Activated naive CD4-positive, alpha-beta T cell treated with Interleukin-2 at 50 U/mL for 16 hours (primary cell): ENCODE measurements at places on chromosomes 1 and 21.

DNA sequence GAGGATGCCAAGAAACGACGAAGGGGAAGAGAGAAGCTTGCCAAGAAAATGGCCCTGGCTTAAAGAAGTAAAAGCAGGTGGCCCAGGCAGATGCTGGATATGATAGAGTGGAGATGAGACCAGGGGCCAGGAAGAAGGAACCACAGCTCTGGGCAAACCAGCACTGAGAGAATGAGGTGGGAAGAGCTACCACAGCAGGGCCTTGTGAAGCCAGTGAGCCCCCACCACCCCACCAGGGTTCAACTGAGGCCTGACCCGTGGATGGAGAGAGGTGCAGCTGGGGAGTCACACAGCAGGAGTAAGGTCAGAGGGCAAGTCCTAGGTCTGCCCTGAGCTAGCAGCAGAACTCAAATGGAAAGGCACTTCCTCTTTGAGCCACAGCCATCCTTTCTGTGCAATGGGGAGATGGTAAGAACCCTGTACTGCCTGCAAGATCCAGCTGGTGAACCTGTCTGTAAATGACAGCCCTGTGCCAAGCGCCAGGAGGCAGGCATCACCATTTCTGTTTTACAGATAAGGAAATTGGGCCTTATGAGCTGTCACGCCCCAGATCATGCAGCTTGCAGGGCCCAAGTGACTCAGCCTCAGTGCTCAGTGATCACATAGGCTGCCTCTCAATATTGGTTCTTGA, 8.5 kb downstream of the SH3BGRL3 start:
- DNase-seq = peak; percentile 73

DNA sequence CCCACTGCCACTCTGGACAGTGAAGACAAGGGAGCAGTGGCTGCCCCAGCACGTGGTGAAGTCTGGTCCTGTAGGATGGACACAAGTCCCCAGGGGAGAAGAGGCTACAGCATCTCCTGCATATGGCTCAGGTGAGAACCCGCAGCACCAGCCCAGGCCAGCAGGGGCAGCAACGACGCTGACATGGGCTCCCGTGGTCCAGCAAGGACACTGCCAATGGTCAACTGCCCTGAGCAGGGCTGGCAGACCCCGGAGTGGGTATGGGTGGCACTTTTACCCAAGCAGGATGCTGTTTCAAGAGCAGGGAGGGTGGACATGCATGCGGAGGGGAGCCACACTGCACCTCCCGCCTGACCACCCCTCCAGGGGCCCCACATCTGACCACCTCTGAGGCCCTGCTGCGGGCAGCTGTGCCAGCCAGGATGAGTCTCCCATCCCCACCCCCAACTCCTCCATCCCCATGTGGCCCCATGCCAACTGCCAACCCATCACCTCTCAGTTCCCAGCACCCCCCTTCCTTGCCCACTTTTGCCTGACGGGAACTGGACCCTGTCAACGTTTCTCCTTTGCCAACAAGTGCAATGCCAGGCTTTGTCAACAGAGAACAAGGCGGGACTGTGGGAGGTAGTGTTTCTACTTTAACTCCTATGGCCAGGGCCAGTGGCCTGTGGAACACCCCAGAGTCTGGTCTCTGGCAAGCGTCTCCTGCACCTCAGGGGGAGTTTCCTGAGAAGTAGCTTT, 8.6 kb downstream of the MORN1 start:
- DNase-seq = peak; percentile 20

DNA sequence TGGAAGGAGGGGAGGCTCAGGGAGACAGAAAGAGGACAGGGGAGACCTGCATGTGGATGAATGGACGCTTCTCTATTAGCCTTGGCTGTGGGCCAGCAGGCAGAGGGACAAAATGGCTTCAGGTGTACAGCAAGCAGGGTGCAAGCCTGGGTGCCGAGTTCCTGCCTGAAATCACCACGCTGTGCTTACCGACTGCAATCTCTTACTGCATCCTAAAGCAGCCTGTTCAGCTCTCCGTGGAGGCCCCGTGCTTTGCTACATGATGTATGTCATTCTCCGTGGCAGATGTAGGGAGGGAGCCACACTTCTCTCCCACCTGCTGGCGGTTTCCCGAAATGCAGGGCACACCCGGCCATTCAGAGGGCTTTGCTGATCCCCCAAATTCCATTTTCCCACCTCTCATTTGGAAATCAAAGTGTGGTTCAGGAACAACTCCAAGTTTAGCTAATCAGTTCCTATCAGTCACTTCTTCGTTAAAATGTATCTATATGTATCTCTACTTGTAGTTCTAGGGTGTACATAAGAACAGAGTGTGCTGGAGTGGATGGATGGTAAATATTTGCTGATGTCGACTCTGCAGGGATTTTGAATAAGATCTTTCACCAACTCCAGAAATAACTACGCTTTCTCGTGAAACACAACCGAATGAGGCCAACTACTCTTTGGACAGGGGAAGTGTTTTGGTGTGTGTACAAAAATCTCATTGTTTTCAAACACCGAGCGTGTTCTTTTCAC, 122.3 kb upstream of the BACE2 start:
- DNase-seq = no peak

- DNase-seq = no peak
Observed at GRCh38 chr1:185288435-185288834, 28.6 kb downstream of the IVNS1ABP start.

DNA sequence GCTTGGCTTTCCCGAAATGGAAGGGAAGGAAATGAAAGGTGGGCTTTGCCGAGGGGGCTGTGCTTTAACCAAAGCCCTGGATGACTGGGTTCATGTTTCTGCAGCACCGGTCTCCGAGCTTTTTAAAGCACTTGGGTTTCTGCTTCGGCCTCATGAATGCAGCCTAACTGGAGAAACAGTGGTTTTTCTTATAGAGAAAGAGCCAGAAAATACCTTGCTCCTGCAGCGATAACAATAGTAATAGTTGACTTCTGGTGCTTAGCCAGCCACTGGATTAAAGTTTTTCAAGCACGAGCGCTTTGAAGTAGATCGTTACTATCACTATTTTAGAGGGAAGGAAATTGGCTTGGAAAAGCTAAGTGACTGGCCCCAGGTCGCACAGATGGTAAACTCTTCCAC, 500 bp upstream of the DOCK7 start:
- no peak for DNase-seq

DNA sequence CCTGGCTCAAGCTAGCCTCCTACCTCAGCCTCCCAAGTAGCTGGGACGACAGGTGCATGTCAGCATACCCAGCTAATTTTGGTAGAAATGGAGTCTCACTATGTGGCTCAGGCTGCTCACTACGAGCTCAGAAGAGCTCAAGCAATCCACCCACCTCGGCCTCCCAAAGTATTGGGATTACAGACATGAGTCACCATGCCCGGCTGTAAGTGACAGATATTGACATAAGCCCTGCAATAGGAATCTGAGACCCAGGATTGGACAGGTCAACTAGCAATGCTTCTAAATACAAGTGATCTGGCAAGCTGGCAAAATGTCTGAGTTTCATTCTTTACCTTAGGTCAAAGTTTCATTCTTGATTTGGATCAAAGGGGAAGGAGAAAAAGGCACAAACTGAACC, 40.5 kb upstream of the H6PD start:
- no peak for DNase-seq

DNA sequence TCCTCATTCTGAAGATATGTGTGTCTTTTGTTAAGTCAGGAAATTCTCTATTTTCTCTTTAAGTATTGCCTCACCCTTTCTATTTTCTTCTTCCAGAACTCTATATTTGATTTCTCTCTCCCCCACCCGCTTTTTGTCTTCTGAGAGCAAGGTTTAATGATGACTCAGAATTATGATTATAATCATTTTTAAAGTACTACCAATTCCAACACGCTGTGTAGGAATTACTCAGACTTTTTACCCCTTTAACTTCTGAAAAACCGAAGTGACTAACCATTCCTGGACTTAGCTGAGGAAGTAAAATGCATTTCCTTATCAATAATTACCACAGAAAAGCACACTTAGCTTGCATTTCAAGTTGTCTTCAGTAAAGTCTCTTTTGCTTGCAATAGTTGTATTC, 20.8 kb upstream of the SCYL3 start:
- no peak for DNase-seq

DNA sequence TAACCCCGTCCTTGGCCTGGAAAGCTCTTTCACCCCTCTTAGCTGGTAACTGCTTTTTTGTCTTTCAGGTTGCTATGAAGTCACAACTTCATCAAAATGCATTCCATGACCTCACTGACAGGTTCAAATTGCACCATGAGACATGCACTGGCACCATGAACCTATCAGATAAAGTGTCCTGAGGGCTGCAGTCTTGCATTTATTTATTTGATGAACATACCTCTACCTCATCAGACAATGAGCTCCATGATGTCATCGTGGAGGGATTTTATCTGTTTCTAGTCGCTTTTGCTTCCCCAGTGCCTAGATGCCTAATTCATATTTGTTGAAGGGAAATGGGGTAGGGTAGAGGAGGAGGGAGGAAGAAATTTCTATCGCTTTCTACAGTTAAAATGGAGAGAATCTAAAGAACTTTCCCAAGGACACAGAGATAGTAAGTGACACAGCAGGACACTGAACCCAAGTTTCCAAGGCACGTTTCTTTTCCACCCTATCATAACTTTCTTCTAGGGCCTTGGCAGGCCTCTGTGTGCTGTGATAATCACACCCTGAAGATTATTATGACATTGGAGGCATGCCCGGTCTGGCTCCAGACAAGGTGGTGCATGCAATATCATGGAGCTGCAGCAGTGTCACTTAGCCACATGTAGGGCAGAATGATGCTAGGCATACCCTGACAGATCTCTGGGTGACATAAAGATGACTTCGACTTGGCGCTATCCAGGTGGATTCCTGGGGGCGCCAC, 69.5 kb downstream of the CD58 start:
- no peak for DNase-seq

DNA sequence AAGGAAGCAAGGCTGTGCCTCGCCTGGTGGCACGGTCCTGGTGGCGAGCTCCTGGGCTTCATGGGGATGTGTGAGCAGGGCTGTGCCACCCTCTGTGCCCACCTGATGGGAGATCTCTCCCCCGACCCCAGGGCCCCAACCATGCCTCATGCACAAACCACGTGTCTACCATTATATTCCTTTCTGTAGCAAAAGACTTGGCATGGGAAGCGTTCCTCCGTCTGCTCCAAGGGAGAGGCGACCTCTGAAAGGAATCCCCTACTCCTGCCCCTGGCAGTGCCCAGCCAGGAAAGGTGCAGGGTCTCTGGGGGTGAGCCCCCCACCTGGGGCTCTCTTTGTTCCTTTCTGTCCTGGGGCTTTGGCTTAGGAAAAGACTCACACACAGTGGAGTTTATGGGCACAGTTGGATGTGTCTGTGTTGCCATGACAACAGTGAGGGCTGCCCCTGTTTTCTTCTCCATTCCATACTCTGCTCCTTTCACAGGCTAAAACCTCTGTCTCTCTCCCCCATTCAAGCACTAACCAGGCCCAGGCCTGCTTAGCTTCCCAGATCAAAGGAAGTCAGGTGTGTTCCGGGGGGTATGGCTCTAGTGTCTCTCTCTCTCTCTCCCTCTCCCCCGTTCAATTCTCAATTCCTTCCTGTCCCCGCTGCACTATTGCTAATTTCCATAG, 21.4 kb upstream of the LRRN2 start:
- DNase-seq = no peak

- peak; percentile 92 for DNase-seq
Observed at GRCh38 chr1:155688324-155689080, at the start of gene YY1AP1. YY1AP1 (minus strand) TSS chr1:155688774; CDS start chr1:155680436, 8,338 bp downstream.

- no peak for DNase-seq
Observed at GRCh38 chr1:88549536-88549935, 134.5 kb upstream of the PKN2 start.

DNA sequence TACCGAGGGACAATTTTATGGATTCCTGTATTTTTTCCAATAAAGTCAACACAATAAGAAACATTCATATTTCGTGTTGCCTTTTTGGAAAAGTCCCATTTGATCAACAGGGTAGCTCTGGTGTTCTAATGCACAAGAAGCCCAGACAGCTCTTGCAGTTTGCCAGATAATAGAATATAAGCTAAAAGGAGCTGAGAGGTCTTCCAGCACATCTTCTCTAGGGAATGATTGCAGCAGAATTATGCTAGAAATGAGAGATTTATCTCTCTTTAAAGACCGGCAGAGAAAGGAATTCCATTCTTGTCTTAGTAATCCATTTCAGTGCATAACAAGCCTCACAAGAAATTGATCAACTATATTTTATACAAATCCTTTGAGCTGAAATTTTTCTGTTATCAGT, 25.0 kb upstream of the DDX59 start:
- DNase-seq = no peak

DNA sequence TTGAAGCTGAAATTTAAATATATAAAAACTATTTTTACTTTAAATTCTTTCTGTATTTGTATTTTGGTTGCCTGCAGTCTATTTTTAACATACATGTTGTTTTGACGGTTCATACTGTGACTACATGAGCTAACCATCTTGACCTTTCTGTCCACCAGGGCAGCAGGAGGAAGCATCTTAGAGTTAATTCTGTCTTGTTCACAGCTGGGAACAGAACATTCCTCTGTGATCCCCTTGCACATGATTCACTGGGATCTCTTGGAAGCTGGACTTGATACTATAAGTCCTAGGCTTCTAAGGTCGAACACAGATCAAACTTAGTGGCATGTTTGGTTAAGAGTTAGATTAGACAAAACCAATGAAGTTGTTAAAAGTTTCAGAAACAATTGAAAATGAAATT, 99.7 kb downstream of the NFIA start:
- no peak for DNase-seq

DNA sequence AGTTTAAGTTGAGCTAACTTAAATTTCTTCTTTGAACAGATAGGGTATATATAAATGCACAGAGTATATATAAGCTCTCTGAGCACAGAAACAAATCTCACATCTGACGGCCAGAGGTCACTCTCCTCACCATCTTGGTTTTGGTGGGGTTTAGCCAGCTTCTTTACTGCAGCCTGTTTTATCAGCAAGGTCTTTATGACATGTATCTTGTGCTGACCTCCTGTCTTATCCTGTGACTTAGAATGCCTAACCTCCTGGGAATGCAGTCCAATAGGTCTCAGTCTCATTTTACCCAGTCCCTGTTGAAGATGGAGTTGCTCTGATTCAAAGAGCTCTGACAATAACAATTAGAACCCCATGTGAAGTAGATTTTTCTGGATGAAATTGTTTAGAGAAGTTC, 1.6 kb upstream of the MOV10 start:
- no peak for DNase-seq

- DNase-seq = no peak
Observed at GRCh38 chr1:178238722-178239510, 145.0 kb downstream of the RASAL2 start.

- DNase-seq = no peak
Observed at GRCh38 chr21:32956061-32956656, 69.6 kb upstream of the OLIG2 start.
